Activated CD4-positive, alpha-beta memory T cell treated with anti-CD3 and anti-CD28 coated beads for 36 hours (primary cell): ENCODE measurements at places on chromosomes 12 and 14. TPM values are rescaled to one million over a fixed set of nuclear protein-coding genes. Genes with fewer than 3 reads are reported as not detected.

- peaks cover 41% of the 10 kb centered on the region for H3K4me1 ChIP-seq
- no peaks in the 10 kb centered on the region for H3K27me3 ChIP-seq
- H3K27ac ChIP-seq: no peak overlapping the region
- no peak for DNase-seq
Measured at GRCh38 chr12:128818065-128819022, 5.4 kb downstream of the SLC15A4 start.

Gene TMEM179
- total RNA-seq: not detected

Gene GLIPR1
- total RNA-seq: 6.8 TPM

Gene C1QL4
- total RNA-seq: not detected

GRCh38 chr12:121799156-121799841 lies 4.5 kb upstream of the SETD1B start:
- H3K27me3 ChIP-seq: no peaks in the 10 kb centered on the region
- H3K36me3 ChIP-seq: peaks cover 30% of the 10 kb centered on the region
- peak overlapping the region; percentile 83 for H3K4me3 ChIP-seq
- DNase-seq: peak; percentile 74
- peaks cover 33% of the 10 kb centered on the region for H3K4me1 ChIP-seq
- peak overlapping the region; percentile 89 for H3K27ac ChIP-seq

Gene SLCO1B3
- total RNA-seq: not detected

DNA sequence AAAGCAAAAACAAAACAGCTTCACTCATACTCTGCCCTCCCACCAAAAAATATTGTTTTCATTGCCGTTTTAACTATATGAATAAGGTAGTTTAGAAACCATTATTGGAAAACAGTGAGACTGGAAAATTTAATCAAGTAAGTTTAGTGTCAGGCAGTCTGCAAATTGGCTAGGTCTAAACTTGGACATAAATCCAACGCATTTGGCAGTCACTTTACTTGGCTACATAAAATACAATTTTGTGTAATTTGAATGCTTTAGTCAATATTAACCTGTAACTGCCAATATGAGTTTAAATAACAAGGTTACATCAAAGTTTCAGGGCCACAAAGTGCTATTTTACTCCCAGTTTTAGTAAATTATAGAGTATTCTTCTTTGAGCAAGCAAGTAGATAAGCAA lies 202.3 kb upstream of the SLC38A2 start:
- H3K4me1 ChIP-seq: no peaks in the 10 kb centered on the region
- no peaks in the 10 kb centered on the region for H3K27me3 ChIP-seq
- DNase-seq: no peak
- H3K36me3 ChIP-seq: no peaks in the 10 kb centered on the region
- no peak overlapping the region for H3K27ac ChIP-seq

- no peaks in the 10 kb centered on the region for H3K36me3 ChIP-seq
- H3K27ac ChIP-seq: no peak overlapping the region
- H3K27me3 ChIP-seq: no peaks in the 10 kb centered on the region
- peaks cover 17% of the 10 kb centered on the region for H3K4me1 ChIP-seq
- no peak overlapping the region for H3K4me3 ChIP-seq
- DNase-seq: no peak
Measured at GRCh38 chr14:31954991-31955390, 122.1 kb upstream of the ARHGAP5 start.

Gene RASAL1
- total RNA-seq: 4.9 TPM

DNA sequence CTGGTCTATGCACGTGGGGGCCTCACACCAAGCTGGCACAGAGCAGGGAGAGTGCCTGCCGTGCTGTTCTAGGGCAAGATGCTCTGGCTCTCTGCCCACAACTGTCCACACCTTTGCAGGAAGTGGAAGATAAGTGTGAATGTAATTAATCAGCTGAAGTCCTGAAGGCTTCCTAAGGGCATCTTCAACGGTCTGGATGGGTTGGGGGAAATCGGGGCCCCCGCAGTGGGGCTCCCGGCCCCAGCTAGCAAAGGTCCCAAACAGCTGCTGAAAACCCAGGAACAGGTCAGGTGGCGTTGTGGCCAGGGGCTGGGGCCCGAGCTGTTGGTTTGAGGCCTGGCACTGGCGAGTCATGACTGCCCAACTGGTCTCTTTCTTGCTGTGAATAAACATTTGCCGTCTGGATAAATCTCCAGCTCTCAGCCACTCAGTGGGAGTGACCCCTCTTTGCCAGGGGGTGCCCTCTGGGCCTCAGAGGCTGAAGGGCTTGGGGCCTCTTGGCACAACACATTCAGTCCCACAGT lies 6.7 kb upstream of the SLC25A29 start:
- H3K4me1 ChIP-seq: peaks cover 3% of the 10 kb centered on the region
- H3K4me3 ChIP-seq: no peak overlapping the region
- H3K36me3 ChIP-seq: no peaks in the 10 kb centered on the region
- H3K27ac ChIP-seq: no peak overlapping the region
- DNase-seq: no peak

DNA sequence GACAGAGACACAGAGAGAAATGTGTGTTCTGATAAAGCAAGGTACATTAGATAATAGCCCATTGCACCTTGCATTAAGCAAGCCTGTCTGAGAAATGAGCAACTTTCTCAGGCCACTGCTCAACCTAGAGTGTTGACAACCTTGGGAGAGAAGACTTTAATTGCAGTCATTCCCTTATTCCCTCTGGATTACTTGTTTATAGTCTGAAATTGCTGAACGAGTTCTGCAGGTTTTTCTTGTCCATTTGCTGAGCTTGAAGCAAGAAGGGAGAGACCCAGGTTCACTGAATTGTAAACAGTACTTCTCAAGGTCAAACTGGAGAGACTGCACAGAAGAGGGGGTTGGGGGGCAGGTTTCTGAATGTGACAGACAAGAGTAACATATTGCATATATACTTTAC lies 159.4 kb upstream of the PLEKHG7 start:
- peaks cover 47% of the 10 kb centered on the region for H3K4me1 ChIP-seq
- no peak overlapping the region for H3K27ac ChIP-seq
- no peak overlapping the region for H3K4me3 ChIP-seq

DNA sequence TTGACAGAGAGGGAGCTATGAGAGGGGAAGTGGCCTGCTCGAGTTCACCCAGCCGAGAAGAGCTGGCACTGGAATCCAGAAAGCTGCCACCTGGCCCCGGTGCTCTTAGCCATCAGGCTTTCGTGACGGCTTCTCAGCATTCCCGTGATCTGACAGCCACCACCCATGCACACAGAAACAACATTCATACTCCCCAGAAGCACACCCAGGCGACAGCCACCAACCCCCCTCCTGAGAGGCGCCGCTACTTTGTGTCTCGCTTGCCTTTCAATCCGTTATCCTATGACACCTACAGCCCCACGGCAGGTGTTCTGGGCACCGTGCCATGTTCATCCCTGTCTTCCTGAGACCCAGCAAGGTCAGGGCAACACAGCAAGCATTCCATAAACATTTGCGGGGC lies 31.4 kb downstream of the PSMC1 start:
- no peak overlapping the region for H3K4me3 ChIP-seq
- no peaks in the 10 kb centered on the region for H3K4me1 ChIP-seq
- no peak overlapping the region for H3K27ac ChIP-seq
